ENCODE measurements at places on chromosomes 1 and 21. TPM values are rescaled to one million over a fixed set of nuclear protein-coding genes. Genes with fewer than 3 reads are reported as not detected.

- no peak for DNase-seq
Measured at GRCh38 chr1:43705334-43705733, 2.0 kb upstream of the ST3GAL3 start.

Gene FCRL2
- polyA plus RNA-seq: not detected

DNA sequence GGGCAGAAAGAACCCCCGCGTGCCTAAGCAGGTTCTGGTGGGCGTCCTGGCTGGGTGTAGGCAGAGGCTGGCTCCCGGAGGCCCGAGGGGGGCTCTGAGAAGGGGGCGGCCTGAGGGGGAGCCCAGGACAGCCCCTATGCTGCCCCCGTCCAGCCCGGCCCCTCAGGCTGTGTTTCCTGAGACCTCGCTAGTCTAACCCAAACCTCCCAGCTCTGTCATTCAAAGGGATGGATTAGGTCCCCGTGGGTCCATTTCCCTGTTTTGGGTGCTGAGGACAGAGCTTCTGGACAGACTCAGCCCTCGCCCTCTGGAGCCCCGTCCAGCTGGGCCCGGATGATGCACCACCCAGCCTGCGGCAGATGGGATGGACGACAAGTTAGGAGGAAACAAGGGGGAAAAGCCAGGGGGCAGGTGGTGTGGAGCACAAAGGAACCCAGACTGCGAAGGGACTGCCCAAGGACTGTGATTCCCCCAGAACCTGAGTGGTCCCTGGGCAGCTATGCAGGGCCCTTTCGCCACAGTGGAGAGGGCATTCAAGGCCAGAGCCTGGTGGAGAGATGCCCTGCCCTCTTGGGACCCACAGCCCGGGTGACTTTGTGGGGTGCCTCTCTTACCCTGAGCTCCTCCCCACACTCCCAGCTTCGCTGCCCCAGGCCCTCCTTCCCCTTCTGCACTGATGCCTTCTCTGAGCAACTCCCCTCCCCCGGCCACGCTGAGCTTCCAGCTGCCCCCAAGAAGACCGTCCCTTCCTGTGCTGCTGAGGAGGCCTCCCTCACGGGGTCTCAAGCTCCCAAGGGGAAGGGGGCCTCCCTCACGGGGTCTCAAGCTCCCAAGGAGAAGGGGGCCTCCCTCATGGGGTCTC lies 2.8 kb downstream of the HES4 start:
- DNase-seq: no peak

Gene PLA2G2C
- not detected for polyA plus RNA-seq

Gene RGS8
- polyA plus RNA-seq: not detected

Gene ARID4B
- 12.5 TPM for polyA plus RNA-seq

DNA sequence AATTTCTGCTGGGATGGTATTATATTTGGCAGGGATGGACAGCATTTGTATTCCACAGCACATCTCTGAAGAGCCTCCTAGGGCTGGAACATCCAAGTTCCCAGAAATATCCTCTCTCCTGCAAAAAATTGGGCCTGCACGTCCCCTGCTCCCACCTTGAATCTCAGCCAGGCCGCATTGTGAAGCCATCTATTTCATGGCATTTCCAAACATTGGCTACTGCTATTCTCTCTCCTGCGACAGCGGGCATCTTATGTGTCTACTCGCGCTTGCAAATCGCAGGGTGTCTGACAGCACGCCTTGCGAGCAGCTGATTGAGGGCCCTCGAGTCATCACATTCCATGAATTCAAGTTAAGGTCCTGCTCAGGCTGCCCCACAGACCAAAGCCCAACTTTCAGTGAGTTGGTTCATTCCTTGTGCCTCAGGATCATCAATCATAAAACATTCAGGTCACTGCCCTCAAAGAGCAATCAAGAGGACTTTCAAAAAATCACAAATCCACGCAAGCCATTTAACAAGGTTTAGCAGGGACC lies 15.8 kb downstream of the RGS8 start:
- no peak for DNase-seq

Gene ADCY10
- polyA plus RNA-seq: not detected

Data from pancreas (tissue), 10 donors.